ENCODE measurements at places on chromosomes 13 and 19.
A peak's percentile ranks its signal among the peaks of the same experiment; 100 is the strongest.

DNA sequence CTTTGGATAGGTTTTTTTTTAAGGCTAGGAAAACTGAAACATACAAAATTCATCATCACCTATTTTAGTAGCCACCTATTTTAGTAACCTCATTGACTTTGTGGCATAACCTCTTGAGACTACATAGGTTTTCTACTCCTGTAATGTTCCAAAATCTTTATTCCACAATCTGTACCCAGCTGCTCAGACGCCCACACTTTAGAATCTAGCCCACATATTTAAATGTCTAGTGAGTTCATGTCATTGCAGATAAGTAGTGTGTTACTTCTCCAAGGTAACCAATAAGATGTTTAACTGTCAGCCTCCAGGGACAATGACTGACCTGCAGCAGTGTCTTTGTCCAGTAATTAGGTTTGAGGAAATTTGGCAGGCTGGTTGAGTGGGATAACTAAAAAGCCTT lies 330.2 kb downstream of the MZT1 start:
- DNase-seq, result no peak

GRCh38 chr13:110566171-110566570 lies 4.6 kb upstream of the RAB20 start:
- no peak for DNase-seq

DNA sequence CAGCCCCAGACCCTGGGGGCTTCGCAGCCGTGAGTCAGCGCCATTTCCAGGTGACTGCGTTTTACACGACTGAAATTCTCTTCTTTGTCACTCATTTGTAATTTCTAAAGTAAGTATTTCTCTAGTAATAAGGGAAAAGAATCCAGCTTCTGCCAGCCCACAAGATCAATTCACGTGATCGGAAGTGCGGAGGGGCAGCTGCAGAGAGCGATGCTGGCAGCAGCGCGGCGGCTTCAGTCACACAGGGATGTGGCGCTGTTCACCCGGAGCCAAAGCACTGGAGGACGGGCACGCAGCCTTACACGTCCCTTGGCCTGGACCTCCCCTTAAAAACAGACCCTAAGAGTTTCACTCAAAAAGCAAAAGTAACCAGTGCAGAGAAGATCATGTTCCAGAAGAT lies 18.4 kb downstream of the GRTP1 start:
- DNase-seq, result no peak

- no peak for DNase-seq
These were observed 233.5 kb downstream of the ITGBL1 start for GRCh38 chr13:101686003-101686402.

GRCh38 chr13:38590796-38591507 lies 95.9 kb upstream of the FREM2 start:
- DNase-seq, result no peak

GRCh38 chr13:111202745-111203144 lies 87.6 kb downstream of the ARHGEF7 start:
- no peak for DNase-seq

GRCh38 chr19:10152100-10152499 lies 32.4 kb upstream of the EIF3G start:
- DNase-seq, result no peak

GRCh38 chr19:28985201-28985600 lies 227.8 kb downstream of the UQCRFS1 start:
- no peak for DNase-seq

GRCh38 chr19:39385629-39386411 lies 5.1 kb downstream of the PAF1 start:
- DNase-seq, result peak; percentile 9

DNA sequence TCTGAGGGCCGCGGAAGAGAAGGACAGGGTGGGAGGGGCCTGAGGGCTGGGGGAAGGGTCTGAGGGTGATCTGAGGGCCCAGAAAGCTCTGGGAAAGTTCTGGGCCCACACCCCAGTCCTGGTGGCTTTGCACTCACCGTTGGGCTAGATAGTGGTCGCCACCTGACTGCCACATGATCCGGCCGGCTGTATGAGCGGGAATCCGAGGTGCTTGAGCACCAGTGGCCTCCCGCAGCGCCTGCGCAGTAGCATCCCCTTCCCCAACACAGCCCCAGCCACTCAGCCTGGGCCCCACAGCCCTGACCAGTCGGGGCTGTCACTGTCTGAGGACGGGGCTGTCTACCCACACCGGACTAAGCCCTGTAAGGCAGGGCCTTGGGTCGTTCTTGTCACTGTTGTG lies 15.0 kb downstream of the PRODH2 start:
- DNase-seq, result no peak

- no peak for DNase-seq
These were observed 32.2 kb upstream of the ZNF726 start for GRCh38 chr19:23882493-23882892.

DNA sequence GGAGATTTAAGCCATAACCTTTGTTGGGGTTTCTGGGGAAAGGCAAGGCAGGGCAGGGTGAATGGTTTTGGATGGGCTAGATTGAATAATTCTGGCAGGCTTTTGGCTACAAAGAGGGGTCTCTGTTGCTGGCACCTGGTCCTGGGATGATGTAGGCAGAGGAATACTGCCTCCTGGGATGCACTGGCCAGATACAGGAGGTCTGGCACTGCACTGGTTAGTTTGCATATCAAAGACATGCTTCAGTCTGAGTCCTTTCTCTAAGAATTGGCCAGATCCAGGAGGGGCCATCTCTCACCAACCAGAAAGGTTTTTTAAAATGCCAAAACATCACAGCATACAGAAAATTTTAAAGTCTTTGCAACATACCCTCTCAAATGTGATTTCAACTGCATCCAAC lies 8.0 kb upstream of the MEDAG start:
- no peak for DNase-seq

DNA sequence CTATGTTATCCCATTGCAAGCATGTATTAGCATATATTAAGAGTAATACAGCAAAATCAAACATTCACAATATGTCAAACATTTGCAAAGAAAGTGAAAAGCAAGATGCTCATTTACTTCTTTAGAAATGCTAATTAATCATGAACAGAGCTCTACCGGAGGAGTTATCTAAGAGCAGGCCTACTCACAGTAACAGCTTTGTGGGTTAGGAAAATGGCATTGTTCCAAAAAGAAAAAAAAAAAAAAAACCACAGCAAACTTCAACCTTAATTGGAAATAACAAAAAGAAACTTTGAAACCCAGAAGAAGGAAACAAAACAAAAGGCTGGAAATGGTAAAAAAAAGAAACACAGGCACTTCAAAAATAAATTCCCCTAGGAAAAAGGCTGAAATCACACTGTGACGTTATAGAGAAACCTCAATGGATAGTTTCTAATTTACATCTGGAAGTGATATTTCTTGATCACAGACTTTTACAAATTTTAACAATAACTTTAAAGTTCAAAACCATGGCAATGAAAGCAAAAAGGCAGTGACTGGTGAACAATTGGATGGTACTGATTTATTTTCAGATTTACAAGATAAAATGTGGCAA lies 1236.8 kb upstream of the SPRY2 start:
- DNase-seq, result no peak

GRCh38 chr13:102569488-102569887 lies 27.3 kb upstream of the TPP2 start:
- no peak for DNase-seq

GRCh38 chr19:6662702-6663101 lies 7.3 kb downstream of the TNFSF14 start:
- no peak for DNase-seq

DNA sequence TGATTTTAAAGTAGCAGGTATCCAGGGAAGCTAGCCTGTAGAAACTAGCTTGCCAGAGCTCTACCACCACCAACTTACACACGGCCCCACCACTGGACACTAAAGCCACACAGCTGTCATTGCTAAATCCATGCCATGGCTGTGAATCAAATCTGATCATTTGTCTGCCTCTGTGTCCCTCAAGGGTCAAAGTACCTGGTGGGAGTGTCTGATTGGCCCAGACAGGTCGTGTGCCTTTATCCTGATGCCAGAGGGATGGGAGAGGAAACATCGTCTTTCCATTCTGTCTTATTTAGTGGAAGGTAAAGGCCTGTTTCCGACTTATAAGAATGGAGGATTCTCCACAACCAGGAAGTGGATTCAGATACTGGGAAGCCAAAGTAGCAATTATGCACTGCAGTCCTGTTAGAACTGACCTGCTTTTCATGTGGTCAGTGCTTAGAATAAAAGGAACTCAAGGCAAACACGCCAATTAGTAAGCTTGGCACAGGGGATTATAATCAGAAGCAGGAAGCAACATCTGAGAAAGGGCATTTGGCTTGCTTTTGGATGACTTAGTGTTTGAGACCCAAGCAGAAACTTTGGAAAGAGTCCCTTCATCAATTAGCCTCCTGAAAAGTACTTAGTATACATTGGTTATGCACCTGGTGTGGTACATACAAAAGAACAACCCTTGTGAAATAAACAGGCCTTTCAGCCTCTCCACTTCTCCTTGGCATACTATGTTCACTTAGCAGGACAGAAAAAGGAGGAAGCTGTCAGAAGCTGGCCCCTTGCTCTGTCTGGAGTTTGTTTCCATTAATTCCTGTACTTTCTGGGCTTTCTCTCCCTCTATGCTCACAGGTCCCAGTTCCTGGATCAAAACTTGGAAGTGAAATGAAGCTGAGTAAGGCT lies 192.4 kb downstream of the NUFIP1 start:
- DNase-seq, result no peak

- DNase-seq, result no peak
These were observed 245.3 kb upstream of the HTR2A start for GRCh38 chr13:47142105-47142504.

DNA sequence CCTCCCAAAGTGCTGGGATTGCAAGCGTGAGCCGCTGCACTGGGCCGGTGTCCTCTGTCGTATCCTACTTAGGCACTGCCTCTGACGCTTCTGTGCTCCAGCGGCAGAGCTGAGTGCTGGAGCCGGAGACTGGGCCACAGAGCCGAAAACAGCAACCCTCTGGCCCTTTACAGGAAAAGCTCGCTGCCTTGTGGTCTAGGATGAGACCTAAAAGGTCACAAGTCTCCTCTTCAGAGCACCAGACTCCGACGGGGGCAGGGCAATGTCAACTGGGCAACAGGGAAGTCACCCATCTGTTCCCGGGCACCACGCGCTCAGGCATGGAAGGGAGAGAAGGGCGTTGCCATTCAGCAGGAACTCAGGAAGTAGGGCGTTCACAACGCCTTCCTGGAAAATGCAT lies 91.7 kb downstream of the GADD45B start:
- DNase-seq, result peak; percentile 89

DNA sequence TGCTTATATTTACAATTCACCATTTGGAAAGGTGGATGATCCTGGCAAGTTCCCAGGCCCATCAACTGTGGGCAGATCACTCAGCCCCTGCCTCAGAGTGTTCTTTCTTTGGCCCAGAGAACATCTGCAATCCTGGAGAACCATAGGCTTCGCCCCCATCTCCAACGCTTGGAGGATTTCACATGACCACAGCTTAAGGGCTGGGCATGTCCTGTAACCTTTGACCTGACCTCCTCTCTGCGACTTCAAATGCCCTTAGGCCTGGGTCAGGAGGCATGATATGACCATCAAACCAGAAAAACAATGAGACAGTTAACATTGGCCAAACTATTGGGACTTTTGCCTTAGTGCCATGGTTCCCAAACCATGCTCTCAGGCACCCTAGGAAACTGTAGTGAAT lies 7.2 kb upstream of the MBNL2 start:
- DNase-seq, result no peak

- no peak for DNase-seq
These were observed 7.3 kb downstream of the LILRA4 start for GRCh38 chr19:54331626-54332025.

Data from Right ventricle myocardium inferior (tissue), 1 donor.